Caco-2 (cell line): ENCODE measurements at places on chromosomes 5 and 9.

GRCh38 chr5:120140501-120140900 lies 323.6 kb upstream of the PRR16 start:
- no peak for DNase-seq

GRCh38 chr9:35795695-35796094 lies 4.3 kb downstream of the NPR2 start:
- no peak for DNase-seq

DNA sequence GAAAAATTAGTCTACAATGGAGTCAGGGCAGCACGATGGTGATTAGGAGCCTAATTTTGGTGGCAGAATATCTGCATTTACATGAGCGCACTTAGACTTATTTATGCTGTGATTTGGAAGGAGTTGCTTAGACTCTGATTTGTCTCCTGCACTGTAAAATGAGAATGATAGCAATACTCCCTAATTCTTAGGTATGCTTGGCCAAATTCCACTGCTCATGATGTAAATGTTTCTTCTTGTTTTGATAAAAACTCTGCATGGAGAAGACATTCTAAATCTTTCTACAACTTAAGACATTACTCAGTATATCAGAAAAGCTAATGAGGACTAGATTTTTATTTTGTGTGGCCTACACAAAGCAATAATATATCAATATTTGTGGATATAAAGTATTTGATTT lies 205.4 kb downstream of the CDH18 start:
- no peak for DNase-seq

- peak; percentile 27 for DNase-seq
Observed at GRCh38 chr5:28286566-28286965, 1248.2 kb upstream of the CDH9 start.

- no peak for DNase-seq
Observed at GRCh38 chr5:122350496-122350895, 38.5 kb downstream of the SNCAIP start.

- no peak for DNase-seq
Observed at GRCh38 chr9:81673310-81673709, 16.0 kb downstream of the TLE1 start.

DNA sequence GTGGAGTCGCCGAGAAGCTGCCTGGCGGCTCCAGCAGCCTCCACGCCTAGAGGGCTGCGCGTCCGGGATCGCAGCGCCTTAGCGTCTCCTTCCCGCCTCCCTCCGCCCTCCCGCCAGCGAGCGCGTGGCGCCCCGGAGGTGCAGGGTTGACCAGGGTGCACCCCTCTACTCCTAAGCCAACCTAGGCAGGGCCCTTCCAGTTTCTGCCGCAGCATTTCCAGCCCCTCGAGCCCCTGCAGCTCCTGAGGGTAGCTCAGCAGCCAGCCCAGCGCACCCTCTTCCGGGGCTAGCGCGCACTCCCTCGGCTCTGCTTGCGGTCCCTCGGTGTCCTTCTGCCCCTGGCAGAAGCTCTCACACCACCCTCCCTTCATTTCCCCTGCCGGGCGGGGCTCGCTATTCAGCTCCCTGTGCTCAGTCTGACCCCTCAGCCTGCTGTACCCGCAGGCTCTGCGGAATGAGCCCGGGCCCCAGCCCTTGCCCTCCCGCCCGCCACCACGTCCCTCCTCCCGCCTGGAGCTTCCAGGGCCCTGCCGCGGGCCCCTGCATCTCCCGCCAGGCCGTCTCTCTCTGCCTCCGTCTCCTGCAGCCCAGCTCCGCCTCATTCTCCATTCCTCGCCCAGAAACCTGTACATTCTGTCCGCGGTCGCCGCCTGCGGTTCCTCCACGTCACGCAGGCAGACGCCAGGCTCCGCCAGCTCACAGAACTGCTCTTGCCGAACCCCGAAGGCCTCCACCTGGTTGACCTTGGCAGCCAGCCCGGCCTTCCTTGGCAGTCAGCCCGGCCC lies 61.8 kb downstream of the SPATA31C2 start:
- peak; percentile 55 for DNase-seq

GRCh38 chr5:165083394-165083793 lies 1578.0 kb downstream of the MAT2B start:
- DNase-seq, result no peak

DNA sequence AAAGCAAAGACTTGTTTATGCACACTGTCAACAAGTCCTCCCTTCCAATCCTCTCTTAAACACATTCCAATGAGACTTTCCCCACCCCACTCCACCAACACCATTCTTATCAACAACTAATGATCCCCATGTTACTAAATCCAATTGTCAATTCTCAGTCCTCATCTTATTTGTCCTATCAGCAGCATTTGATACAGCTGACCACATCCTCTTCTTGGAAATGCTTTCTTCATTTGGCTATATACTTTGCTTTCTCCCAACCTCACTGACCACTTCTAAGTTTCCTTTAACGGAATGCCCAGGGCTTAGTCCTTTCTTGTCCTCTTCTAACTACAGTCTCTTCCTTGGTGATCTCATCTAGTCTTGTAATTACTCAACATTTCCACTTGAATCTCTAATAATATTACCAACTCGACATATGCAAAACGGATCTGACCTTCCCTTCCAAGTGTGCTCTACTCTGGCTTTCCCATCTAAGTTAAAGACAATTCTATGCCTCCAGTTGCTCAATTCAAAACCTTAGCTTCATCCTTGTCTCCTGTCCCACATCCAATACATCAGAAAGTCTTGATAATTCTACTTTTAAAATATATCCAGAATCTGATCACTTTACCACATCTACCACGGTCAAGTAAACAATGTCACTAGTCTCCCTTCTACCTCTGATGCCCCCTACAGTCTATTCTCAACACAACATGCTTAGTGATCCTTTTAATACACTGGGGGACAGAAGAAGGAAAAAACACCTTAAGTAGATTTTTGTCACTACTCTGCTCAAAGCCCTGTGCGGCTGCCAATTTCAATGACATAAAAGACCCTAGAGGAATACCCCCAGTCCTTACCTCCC lies 25.5 kb downstream of the AGTPBP1 start:
- no peak for DNase-seq

- DNase-seq, result peak; percentile 86
Observed at GRCh38 chr5:75457691-75458090, 53.7 kb downstream of the CERT1 start.

DNA sequence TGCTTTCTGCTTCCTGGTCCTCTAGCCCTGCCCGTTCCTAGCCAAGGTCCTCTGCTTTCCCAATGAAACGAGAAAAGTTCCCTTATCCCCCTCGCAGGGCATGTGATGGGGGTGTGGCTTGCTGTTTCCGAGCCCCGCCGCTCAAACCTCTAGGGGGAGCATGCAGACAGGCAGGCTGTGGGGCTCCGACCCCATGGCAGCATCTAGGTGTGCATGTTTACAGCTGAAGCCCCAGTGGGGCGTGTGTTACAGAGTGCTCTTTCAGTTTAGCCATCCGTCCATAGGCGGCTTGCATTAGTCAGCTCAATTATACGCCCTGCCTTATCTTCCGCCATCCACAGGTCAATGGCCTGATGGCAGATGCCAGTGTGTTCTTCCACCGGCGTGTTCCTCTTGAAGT lies 48.3 kb upstream of the SPATA31E1 start:
- DNase-seq, result peak; percentile 15

DNA sequence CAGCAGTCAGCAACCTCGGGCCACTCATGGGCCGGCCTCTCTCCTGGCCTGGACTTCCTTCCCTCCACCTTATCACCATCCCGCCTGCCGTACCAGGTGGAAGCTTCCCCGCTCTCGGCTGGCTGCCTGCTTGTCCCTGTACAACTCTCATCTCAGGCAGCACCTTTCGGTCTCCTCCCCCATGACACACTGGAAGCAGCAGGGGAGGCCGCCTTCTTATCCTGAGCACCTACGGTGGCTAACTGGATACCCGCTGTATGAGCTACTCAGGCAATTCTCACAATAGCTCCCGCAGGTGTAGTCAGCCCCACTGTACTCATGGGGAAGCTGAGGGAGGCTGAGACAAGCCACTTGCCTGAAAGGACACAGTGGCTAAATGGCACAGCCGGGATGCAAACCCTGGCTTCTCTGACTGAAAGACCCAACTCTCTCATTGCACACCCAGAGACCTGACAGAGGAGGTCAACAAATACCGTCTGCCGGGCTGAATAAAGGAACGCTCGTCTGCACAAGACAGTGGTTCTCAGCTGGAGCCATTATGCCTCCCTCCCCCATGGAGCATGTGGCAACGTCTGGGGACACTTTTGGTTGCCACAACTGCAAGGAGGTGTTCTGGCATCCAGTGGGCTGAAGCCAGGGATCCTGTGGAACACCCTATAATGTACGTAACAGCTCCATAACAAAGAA lies 9.6 kb downstream of the STK10 start:
- DNase-seq, result no peak

DNA sequence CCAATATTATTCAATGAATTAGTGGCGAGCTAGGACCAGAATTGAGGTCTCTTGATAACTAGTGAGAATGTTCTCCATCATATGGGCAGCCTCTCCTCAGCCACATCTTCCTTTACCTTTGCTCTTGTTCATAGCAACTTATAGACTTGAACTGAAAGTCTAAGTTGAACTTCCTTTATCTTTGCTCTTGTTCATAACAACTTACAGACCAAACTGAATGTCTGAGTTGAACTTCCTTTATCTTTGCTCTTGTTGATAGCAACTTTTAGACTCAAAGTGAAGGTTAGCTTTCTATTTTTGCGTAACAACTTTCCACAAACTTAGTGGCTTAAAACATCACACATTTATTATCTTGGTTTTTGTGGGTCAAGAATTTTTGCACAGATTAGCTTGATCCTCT lies 146.4 kb upstream of the C9orf72 start:
- no peak for DNase-seq

DNA sequence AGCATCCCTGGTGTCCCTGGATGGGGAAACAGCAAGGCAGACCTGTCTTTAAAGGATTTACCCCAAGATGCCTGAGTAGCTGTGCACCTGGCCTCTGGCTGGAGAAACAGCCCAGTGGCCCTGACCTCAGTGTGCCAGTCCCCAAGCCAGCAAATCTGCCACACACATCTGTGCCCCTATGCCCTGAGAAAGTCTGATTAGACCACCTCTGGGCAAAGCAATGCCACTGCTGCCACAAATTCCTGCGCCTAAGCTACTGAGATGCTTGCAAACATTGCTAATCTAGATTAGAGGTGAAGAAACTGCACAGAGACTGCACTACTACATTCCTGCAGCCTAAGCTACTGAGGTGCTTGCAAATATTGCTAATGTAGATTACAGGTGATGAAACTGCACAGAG lies 269.6 kb downstream of the CEMIP2 start:
- DNase-seq, result no peak

GRCh38 chr5:54363669-54364068 lies 53.3 kb upstream of the ARL15 start:
- no peak for DNase-seq

DNA sequence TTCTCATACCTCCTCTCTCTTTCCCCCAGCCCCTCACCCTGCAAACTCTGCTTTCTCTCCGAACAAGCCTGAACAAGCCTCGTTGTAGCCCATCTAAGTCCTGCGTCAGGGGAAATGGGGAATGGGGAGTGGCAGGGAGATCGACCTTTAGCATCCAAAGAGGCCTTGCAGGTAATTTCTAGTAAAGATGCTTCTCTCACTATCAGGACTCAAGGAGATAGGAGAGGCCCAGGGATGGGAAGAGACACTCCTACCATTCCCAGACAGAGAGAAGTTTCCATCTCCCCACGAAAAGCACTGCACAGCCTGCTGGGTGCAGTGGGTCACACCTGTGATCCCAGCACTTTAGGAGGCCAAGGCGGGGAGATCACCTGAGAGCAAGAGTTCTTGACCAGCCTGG lies 44.4 kb upstream of the CTNNA1 start:
- DNase-seq, result peak; percentile 91

DNA sequence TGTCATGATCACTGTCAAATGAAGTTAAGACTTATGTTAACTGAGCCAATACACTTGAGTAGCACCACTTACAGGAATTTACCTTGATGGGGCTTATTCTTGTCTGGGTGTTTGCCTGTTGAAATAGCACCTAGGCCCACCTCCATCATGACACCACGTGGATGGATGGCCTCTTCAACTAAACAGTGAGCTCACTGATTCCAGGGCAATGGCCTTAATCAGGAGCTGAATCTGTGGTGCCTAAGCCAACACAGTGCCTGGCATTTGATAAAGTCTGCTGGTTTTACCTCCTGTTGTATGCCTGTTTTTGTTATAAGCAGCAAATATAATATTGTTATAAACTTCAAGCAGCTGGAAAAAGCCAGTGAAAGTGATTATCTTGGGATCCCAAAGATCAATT lies 190.5 kb downstream of the LURAP1L start:
- DNase-seq, result no peak

GRCh38 chr5:109660301-109660700 lies 29.4 kb upstream of the MAN2A1 start:
- DNase-seq, result no peak

- no peak for DNase-seq
Observed at GRCh38 chr5:72451741-72452505, 55.3 kb downstream of the ZNF366 start.

DNA sequence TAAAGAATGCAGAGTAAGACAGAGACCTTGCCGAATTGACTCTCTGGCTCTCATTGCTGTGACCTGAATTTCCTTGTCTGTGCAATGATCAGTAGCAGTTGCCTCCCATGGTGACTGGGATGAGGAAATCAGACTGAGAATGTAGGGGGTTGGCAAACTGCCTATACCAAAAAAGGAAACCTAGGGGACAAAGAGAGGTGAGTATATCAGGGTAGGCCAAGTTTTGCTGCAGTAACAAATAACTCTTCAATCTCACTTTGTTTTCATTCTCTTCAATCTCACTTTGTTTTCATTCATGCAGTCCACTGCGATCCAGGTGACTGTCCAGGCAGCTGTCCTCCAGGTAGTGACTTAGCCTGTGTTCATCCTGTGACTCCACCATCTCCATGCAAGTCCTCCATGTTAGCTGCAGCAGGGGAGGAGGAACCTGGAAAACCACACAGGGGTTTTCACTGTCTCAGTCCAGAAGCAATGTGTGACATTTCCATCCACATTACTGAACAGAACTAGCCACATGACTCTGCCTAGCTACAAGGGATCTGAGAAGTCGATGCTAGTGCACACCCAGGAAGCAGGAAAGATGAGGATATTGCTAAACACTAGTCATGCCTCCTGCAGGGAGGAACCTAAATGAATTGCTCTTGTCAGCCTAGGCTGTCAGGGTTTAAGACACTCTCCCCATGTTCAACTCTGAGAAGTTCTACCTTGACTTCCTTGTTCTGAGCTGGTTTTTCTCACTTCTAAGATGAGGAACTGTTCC lies 26.0 kb downstream of the TMEM174 start:
- no peak for DNase-seq
